ENCODE measurements at places on chromosomes 16 and 17.

DNA sequence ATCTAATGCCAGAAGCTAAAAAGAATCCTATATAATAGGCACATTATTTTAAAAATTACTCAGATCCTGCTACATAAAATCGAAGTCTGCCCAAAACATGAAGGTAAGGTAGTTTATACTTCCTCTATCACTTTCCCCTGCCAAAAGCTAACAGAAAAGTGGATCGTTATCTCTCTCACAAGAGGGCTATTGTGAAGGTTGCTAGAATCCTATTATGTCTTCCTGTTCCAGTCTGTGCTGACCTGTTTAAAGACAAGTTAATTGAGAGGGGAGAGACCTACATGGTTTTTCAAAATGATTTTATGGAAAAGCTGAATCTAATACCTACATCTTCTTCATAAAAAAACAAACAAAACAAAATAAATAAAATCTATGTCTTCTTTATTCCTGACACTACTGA lies 1410.9 kb upstream of the CDH8 start:
- no peak for DNase-seq

DNA sequence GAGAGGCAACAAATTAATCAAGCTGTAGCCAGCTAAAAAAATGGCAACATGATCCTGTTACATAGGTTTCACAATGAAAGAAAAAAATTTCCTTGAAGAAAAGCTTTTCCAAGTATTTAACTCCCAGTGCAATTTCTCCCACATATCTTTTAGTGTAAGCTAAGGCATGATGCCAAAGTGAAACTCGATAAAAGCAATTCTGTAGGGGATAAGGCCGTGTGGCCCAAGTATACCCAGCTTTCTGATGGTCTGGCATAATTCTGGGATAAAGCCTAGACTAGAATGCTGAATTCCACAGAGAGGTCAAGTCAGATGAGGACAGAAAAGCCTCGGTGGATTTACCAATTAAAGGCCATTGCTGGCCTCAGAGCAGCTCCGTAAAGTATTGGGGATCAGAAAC lies 36.2 kb downstream of the CTCF start:
- DNase-seq = no peak

DNA sequence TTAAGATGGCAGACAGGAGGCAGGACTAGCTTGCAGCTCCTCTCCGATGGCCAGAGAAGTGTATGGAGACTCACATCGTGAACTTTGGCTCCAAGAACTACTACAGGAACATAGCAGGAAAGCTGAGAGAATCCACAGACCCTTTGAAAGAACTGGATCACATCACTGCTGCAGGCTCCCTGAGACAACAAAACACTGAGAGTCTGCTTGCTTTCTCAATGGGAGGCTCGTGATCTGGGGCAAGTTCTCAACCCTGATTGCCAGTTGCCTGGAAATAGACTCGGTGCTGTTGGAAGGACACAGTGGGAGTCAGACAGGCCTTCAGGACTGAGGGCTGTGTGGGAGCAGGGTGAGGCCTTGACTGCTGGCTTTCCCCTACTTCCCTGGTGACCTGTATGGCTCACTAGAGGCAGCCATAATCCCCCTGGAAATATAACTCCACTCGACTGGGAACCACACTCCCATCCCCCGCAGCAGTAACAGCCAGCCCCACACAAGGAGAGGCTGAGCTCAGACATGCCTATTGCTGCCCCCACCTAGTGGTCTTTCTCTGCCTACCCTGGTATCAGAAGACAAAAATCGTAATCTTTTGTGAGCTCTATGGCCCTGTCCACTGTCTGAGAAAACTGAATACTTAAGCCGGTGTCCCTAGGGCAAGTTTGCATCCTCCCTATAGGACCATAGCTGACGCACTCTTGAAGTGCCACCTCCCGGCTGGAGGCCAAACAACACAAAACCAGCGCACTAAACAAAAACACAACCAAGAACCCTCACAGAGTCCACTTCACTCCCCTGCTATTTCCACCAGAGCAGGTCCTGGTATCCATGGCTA lies 238.4 kb downstream of the CEP112 start:
- no peak for DNase-seq

DNA sequence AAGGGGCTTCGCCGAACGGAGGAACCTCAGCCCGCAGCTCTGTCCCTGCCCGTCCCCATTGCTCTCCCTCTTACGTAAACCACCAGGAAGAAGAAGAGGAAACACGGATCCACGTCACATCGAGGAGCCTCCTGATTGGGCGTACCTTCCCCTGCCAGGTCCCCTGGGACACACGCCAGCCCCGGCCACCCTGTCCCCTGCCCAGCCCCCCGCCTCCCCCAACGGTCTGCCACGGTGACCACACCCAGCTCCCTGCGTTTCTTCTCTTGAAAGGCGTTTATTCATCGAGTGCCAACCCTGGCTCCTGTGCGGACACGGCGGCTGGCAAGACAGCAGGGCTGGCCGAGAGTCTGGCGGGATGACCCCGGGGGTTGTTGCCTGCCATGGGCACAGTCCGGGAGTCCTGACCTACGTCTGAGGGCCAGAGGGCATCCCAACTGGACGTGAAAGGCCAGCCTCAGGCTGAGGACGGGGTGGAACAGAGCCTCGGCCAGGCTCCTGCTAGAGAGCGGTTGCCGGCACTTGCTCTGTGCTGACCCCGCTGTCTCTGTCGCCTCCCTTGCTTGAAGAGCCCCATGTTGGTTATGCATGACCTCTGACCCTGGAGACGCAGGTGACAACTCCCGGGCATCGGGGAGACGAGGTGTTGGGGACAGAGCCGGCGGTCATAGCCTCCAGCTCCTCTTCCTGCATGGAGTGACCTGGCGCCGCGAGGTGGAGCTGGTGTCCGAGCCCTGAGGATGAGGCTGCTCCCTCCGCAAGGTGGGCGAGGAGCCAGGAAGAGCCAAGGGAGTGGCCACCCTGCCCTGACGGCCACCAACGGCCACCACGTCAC lies 40.5 kb upstream of the ACSF3 start:
- DNase-seq = peak; percentile 74

- peak; percentile 89 for DNase-seq
Measured at GRCh38 chr17:29341726-29342125, 47.8 kb upstream of the NUFIP2 start.

DNA sequence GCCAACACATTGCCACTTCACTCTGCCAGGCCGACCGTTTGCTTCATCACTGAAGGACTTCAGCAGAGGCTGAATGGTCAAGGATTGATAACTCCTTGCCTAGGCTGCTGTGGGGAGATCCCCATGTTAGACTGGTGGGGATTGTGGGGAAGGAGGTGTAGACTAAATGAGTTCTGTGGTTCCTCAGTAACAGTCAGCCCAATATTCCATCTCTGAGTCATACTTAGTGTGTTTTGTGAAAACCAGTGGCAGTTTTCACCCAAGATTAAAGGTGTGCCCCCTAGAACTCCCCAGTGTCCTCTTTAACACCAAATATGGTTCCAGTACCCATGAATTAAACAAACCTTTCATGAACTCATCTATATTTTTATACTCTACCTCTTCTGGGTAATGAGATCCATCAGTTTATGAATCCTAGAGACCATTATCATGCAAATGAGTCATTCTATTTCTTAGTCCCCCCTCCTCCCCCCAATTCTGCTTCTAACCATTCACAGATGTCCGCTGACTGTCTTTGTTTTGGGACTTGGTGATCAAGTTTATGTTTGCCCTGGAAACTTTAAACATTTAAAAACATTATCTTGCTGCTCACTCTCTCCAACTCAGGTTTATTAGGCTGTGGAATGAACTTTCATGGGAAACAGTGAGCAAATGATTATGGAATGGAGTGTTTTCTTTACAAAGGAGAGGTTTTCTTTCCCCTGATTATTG lies 66.8 kb upstream of the GAS7 start:
- DNase-seq = no peak

GRCh38 chr16:66878067-66878466 lies 2.2 kb upstream of the PDP2 start:
- DNase-seq = peak; percentile 76

GRCh38 chr16:71528863-71529262 lies 2.6 kb downstream of the CHST4 start:
- no peak for DNase-seq

DNA sequence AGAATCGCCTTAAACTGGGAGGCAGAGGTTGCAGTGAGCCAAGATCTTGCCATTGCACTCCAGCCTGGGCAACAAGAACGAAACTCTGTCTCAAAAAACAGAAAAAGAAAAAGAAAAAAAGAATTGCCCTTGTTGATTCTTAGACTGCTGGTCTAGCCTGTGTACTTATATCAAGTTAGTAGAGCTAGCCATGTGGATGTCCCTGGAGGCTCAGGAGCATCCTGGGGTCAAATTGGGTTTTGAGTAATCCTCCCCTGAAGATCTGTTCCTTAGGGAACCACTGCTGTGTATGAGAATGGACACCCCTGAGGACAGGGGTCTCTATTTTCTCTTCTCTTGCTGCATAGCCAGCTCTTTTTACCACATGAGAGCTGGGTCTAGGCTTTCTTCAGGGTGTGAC lies 21.5 kb downstream of the SLC7A6OS start:
- no peak for DNase-seq

DNA sequence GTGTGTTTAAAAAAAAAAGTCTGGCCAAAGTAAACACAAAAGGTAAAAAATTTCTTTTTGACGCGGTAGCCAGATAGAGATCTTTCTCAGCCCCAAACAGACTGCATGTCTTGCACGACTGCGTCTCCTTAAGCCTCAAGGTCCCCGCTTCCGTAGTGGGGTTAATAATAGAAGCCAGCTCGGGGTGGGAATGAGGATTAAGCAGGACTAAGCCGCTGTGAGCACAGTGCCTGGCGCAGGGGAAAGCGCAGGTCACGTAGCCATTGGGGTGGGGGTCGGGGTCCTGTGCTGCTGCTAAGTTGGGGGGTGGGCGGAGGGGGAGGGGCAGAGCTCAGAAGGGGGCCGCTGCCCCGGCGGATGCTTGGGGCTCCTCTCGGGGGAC lies 521 bp downstream of the GGA2 start:
- DNase-seq = peak; percentile 39

GRCh38 chr16:4260360-4260759 lies 12.5 kb downstream of the TFAP4 start:
- DNase-seq = no peak

- DNase-seq = no peak
Measured at GRCh38 chr17:42586514-42587230, 9.1 kb upstream of the PSMC3IP start.

DNA sequence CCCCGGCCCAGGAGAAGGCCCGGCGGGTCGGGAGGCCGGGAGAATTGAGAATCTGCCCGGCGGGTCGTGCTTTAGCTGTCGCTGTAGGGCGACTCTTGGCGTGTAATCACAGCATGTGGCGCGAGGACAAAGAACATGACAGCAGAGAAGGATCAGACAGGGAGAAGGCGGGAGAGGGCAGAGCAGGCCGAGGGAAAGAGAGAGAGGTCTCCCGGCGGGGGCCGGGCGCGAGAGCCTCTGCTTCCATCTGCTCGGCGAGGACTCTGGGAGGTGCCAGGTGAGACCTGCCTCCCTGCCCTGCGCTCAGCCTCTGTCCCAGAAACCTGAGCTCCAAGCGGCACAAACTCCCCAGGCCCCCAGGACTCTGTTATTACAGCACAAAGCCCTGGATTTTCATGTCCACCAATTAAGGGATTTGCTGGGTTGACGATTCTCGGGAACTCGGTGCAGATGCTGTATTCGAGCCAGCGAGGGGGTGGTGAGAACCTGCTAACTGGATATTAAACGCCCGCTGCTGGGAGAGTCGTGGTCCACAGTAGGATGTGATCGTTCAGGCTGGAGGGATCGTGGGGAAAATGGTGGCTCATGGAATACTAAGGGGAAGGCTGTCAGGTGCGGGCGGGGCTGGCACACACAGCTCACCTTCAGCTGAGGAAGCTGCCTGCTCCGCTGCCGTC lies 172.0 kb upstream of the CIBAR2 start:
- no peak for DNase-seq

DNA sequence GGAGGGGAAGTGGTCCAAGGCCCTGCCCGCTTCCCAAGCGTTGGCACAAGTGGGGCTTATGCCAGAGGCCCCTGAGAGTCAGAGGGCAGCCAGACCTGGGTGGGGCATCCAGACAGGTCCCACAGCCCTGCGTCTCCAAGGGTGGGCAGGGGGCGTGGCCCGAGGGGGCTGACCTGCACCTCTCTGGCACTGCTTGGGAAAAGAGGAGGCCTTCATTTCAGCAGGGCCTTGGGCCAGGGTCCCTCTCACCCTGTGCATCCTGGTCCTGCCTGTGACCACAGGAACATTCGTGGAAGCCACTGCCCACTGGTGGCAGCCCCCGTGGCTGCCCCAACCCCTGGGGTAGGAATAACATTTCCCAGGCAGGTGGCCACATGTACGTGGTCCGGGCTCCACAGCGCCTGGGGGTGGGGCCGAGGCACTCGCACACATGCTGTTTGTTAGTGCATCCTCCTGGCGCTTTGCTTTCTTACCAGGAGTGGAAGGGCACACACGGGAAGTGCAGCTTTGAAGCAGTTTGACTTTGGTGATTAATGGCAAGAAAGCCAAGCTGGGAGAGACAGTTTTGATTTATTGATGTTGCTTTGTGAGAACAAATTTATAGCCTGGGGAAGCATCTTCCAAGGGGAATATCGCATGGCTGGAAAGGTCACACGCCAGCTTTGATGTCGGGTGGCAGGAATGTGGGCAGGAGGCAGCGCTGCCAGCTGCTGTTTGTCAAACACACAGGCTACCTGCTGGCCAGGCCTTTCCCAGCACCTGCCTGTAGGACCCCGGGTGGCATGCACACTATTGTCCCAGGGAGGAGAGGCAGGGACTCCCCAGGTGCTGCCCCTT lies 4.3 kb downstream of the CENPX start:
- DNase-seq = no peak

GRCh38 chr17:3571043-3571900 lies 13.7 kb upstream of the TRPV3 start:
- no peak for DNase-seq

DNA sequence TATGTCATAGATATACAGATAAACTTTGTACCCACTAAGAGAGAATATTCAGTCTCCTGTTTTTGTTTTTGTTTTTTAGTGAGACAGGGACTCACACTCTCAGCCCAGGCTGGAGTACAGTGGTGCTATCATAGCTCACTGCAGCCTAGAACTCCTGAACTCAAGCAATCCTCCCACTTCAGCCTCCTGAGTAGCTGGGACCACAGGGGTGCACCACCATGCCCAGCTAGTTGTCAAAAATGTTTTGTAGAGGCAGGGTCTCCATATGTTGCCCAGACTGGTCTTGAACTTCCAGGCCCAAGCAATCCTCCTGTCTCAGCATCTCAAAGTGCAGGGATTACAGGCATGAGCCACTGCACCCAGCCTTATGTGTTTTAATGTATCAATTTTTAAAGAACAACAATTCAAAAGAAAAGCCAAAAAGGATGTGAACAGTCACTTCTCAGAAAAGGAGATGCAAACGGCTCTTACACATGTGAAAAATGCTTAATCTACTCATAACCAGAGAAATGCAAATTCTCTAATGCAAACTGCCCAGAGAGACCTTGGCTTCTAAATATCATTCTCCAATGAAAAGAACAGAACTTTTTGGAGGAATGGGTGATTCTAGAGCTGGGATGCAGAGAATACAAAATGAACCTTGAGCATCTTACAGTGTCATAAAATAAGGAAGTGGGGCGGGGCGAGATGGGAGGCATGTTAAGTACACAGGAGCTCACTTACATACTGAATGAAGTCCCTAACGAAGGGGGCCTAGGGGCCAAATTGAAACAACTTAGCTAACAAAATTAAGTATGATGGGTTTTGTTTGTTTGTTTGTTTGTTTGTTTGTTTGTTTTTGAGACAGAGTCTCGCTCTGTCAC lies 7.3 kb upstream of the CMTM3 start:
- peak; percentile 18 for DNase-seq

GRCh38 chr16:84600343-84601229 lies 17.3 kb downstream of the COTL1 start:
- peak; percentile 88 for DNase-seq
